Cortex of kidney (tissue), 1 donor: ENCODE measurements at places on chromosomes 4 and X.

GRCh38 chr4:30744957-30745640 lies 24.9 kb downstream of the PCDH7 start:
- no peak for DNase-seq

DNA sequence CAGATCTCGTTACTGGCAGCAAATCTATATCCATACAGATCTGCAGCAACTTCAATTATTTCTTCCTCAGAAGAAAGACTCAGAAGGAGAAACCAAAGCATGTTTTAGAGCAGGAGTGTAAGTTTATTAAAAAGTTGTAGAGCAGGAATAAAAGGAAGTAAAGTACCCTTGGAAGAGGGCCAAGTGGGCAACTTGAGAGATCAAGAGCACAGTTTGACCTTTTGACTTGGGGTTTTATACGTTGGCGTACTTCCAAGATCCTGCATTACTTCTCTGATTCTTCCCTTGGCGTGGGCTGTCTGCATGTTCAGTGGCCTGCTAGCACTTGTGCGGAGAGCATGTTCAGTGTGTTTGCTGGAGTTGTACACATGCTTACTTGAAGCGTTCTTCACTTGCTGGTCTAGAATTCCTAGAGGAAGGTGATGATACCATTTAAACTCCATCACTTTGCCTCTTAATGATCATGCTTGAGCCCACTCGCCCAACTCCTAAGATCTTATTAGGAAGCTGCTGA lies 1114.7 kb upstream of the PABPC4L start:
- DNase-seq, result no peak

GRCh38 chr4:105184316-105184980 lies 37.8 kb downstream of the TET2 start:
- DNase-seq, result no peak

DNA sequence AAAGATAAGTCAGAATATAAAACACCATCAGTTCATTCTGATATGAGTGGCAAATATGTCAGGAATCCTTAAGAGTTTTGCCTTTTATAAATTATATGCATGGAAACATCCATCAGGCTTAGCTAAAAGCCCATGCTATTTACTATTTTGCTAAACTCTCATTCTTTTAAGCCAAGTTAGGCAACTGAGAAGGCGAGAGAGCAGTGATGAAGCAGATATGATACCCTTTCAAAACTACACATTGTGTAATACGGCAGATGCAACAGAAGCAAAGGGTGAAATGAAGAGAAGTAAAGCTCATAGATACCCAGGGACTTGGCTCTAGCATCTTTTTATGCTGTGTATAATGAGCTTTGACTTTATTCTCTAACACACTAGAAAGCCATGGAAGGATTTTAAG lies 95.8 kb downstream of the SLIT2 start:
- DNase-seq, result no peak

- DNase-seq, result no peak
Observed at GRCh38 chr4:79247695-79248394, 78.0 kb downstream of the NAA11 start.

DNA sequence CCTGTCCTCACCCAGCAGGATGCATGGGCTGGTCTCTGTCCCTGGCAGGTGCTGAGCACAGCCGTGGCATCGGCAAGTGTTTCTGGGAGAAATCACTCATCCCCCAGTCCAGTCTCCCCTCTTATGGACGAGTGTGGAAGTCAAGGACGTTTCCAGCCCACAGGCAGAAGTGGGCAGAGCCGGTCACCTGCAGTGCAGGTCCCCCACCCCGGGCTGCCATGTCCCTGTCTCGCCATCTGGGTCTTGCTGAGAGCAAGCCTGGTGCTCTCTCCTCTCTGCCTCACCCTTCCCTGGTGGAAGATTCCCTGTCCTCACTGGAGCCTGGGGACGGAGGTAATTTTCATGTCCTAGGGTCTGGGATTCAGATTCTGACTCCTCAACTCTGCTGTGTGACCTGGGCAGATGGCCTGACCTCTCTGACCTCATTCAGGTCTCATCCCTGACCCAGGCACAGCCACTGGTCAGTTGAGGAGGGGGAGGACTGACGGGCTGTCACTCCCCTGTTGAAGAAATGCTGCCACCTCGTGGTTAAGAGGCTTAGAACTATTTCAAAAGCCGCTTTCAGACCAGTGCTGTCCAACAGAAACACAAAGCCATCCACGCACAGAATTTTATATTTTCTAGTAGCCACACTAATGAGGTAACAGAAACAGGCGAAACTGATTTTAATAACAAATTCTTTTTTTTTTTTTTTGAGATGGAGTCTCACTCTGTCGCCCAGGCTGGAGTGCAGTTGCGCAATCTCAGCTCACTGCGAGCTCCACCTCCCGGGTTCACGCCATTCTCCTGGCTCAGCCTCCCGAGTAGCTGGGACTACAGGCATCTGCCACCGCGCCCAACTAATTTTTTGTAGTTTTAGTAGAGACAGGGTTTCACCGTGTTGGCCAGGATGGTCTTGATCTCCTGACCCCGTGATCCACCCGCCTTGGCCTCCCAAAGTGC lies 1.8 kb downstream of the CPZ start:
- no peak for DNase-seq

DNA sequence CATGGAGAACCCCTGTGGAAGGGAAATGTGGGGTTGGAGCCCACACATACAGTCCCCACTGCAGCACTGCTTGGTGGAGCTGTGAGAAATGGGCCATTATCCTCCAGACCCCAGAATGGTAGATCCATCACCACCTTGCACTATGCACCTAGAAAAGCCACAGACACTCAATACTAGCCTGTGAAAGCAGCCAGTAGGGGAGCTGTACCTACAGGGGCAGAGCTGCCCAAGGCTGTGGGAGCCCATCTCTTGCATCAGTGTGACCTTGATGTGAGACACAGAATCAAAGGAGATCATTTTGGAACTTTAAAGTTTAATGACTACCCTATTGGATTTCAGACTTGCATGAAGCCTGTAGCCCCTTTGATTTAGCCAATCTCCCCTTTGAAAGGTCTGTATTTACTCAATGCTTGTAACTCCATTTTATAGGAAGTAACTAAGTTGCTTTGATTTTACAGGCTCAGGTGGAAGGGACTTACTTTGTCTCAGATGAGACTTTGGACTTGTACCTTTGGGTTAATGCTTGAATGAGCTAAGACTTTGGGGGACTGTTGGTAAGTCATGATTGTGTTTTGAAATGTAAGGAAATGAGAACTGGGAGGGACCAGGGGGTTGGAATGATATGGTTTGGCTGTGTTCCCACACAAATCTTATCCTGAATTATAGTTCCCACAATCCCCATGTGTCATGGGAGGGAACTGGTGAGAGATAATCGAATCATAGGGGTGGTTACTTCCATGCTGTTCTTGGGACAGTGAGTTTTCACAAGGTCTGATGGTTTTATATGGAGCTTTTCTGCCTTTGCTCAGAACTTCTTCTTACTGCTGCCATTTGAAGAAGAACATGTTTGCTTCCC lies 352.6 kb downstream of the INPP4B start:
- DNase-seq, result no peak

DNA sequence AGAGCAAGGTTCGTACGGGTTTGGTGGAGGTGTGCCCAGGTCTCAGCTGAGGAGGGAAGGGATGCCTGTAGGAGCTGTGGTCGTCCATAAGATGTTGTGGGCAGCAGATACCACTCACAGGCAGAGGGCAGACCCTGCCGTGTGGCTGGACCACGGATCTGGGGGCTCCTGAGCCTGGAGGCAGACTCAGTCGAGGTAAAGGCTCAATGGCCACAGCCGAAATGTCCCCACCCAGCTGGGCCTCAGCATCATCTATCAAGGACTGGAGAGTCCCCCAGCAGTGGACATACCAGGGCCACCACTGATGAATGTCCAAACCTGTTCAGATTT lies 98.5 kb downstream of the DHRSX start:
- no peak for DNase-seq

- no peak for DNase-seq
Observed at GRCh38 chrX:54817220-54817820, 9.8 kb downstream of the MAGED2 start.

- no peak for DNase-seq
Observed at GRCh38 chr4:110268352-110268751, 69.9 kb upstream of the ELOVL6 start.

DNA sequence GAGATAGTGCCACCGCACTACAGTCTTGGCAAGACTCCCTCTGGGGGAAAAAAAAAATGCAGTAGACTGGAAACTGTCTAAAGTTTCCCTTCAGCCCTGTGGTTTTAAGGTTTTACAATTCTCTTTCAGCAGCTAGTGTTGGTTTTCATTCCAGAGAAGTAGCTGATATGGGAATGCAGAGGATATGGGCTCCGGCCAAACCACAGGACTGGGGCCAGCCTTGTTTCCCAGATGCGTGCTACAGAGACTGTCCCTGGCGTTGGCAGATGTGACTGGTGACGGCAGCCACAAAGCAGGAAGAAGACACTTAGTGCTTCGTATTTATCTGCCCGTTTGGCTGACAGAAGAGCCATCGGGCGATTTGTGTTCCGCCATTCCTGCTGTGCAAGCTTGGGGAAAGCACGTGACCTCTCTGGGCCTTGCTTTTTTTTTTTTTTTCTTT lies 43.2 kb downstream of the ZBTB49 start:
- DNase-seq, result no peak

DNA sequence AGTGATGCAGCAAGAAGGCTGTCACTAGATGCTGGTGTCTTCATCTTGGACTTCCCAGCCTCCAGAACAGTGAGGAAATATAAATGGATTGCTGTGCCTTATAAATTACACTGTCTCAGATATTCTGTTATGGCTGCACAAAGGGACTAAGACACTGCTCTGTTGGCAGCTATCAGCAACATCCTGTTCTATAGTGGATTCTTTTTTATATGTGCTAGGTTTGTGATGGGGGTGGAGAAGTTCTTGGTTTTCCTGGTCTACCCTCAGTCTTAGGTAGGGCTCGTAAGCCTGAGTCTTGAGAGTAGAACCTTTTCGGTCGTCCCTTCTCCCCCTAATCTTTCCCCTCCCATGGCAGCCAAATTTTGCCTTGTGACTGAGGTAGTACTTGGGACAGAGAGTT lies 17.3 kb downstream of the STIM2 start:
- DNase-seq, result no peak

- no peak for DNase-seq
Observed at GRCh38 chr4:83320548-83320947, 14.1 kb downstream of the HPSE start.

DNA sequence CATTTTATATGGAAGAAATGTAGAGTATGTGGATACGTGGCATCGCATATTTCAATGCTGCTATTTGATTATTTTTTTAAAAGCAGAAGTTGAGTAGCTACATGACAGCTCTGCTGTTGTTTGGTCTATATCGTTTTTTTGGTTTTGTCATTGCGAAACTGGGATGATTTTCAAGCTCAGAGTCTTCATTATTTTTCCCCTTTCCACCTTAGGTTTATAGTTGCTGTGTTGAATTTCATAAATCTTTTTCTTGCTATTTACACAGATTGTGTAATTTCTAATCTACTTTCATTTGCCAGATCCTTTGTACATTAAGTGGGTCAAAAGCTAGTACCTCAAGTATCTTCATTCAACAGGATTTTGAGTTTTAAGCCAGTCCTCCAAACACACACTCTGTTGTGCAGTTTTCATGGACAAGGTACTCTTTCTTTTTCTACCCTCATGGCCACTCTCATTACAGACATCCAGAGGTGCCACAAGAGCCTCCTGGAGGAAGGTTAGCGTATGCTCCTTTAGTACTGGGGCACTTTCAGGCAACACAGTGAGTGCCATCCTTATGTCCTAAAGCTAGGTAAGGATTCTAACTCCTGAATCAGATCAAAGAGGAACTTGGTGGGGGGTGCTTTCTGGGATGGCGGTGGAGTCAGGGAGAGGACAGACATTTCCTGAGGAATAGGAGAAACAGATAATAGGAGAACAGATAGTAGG lies 123.2 kb downstream of the FHIP1A start:
- DNase-seq, result no peak

DNA sequence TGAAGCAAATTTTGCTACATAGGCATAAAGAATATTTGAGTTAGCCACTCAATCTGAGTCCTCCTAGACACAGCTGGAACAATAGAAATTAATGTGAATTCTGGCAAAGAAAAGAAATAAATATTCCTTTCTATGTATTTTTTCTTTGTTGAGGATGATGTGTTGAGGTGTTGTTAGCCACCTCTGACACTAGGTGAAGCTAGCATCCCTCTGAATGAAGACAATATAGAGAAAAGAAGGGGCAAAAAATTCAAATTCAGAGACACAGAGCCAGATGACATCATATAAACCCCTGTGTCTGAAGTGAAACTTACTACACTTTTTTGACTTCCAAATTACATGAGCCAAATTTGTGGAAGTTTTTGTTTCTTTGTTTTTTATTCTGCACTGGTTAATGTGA lies 34.6 kb upstream of the TMPRSS11D start:
- DNase-seq, result no peak

GRCh38 chr4:2686379-2687265 lies 69.5 kb downstream of the TNIP2 start:
- DNase-seq, result no peak

DNA sequence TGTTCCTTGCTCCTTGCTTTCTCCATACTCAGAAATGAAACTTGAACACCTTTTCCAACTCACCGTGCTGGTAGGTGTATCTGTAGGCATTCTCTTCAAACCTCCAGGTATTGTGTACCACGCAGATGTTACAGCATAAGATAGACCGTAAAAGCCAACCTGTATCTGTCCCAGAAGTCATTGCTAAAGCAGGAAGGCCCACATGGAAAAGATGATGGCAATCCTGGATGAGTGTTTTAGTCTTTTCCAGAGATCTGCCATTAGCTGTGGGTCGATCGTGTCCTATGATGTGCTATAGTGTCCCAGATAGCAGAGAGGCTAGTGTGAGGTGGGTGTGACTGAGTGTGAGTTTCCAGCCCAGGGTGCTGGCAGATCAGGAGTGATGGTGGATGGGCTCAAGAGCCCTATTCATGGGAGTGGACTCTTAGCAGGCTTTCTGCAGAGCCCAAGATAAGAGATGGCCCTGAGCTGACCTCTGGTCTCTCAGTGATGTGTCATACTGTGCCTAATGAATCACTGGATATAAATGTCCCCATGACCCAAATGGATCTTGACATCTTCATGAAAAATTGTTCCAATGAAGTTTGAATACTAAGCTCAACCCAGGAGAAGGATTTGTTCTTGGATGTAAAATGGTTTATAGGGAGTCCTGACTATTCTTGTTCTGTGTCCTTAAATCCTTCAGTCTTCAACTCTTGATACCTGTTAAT lies 69.1 kb upstream of the WDR1 start:
- no peak for DNase-seq

DNA sequence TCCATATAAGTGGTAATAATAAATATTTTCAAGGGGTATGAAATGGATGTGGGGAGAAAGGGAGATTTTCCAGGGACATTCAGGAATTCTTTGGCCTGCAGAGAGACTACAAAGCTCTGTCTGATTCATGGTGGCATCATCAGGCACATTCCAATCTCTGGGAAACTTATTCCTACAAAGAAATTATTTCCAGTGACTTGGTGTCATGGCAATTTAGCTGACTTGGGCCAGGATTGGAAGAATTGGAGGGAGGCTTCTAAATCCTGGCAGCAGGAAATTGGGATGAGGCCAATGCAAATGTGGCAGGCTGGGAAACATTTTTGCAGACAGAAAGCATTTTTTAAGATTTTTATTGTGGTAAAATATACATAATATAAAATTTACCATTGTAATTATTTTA lies 204.6 kb downstream of the RTL9 start:
- no peak for DNase-seq

- no peak for DNase-seq
Observed at GRCh38 chr4:128162434-128162833, 101.3 kb downstream of the LARP1B start.

- no peak for DNase-seq
Observed at GRCh38 chrX:31500921-31501320, 429.1 kb upstream of the FTHL17 start.
